Muscle of leg (tissue), 16 donors: ENCODE measurements at places on chromosomes 7 and 10. TPM values are rescaled to one million over a fixed set of nuclear protein-coding genes. Genes with fewer than 3 reads are reported as not detected.
A peak's percentile ranks its signal among the peaks of the same experiment; 100 is the strongest.

DNA sequence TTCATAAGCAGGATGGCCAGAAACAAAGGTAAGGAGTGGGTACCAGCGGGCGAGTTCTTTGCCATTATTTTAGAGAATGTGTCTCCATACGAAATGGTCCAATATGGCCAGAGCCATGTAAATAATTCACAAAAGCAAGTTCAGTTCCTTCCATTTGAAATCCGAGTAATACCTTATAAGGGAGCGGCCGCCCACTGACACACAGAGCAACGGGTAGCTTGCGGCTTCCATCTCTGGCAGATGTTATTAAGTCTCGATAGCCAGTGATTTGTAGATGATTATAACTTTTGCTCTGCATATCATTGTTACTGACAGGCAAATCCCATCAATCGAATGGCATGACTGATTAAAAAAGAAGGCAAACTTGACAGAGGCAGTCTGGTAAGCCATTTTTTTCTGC lies 63.2 kb downstream of the GFRA1 start:
- H3K27ac ChIP-seq: no peak overlapping the region
- H3K27me3 ChIP-seq: no peaks in the 10 kb centered on the region
- DNase-seq: no peak
- peaks cover 14% of the 10 kb centered on the region for H3K4me1 ChIP-seq

UNC5B gene
- total RNA-seq: 6.4 TPM

GIMAP7 gene
- total RNA-seq: 5.9 TPM

DNA sequence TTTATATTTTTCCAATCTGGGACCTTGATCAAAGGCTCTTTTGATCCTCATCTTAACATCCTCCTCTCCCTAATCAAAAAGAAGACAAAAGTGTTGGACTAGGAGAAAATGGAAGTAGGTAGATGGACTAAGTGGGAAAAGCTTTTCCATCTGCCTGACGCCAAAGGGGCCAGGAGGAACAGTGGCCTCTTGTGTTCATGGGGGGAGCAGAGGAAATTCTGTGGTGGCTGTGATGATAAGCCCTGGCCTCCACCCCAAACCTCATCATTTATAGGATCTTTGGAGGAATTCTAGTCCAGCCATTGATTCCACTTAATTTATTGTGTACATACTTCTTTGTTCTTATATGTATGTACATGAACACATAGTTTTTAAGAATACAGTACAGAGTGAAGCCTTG lies 21.7 kb downstream of the ZNF365 start:
- no peak for DNase-seq
- H3K27me3 ChIP-seq: no peaks in the 10 kb centered on the region
- H3K4me1 ChIP-seq: no peaks in the 10 kb centered on the region
- H3K36me3 ChIP-seq: no peaks in the 10 kb centered on the region

DNA sequence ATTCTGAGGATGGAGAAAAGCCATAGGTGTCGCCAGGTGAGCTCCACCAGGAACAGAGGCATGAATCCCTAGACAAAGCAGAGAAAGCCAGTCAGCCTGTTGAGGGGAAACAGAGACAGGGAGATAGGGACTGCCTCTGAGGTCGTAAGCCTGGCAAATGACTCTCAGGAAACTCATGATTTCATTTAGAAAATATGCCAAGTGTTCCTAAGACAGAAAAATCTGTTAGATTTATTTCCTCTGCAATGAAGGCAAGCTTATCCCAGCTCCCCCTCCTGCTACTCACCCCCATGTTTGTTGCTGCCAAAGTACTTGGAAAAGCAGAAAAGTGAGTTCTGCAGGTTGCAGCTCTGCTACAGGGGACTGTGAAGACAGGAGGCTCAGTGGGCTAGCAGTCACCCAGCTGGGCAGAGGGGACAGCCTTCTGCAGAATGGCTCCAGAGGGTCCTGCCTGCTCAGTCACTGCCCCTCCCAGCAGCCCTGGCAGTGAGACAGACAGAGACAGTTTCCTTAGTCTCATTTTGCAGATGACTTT lies 184.3 kb downstream of the ADRA2A start:
- peak; percentile 37 for DNase-seq
- peaks cover 6% of the 10 kb centered on the region for H3K4me1 ChIP-seq
- no peaks in the 10 kb centered on the region for H3K36me3 ChIP-seq
- H3K4me3 ChIP-seq: no peak overlapping the region
- no peak overlapping the region for H3K27ac ChIP-seq

C10orf67 gene
- 0.04 TPM for total RNA-seq

CPA2 gene
- 0.44 TPM for total RNA-seq

OR6V1 gene
- not detected for total RNA-seq

- H3K4me3 ChIP-seq: no peak overlapping the region
- H3K4me1 ChIP-seq: peaks cover 3% of the 10 kb centered on the region
- H3K36me3 ChIP-seq: no peaks in the 10 kb centered on the region
- no peaks in the 10 kb centered on the region for H3K27me3 ChIP-seq
These were observed 171.8 kb downstream of the SEMA3A start for GRCh38 chr7:84022684-84023308.

STOX1 gene
- total RNA-seq: 2.7 TPM

WBP1L gene
- total RNA-seq: 30.7 TPM
